ENCODE measurements at places on chromosomes 11 and 22.

DNA sequence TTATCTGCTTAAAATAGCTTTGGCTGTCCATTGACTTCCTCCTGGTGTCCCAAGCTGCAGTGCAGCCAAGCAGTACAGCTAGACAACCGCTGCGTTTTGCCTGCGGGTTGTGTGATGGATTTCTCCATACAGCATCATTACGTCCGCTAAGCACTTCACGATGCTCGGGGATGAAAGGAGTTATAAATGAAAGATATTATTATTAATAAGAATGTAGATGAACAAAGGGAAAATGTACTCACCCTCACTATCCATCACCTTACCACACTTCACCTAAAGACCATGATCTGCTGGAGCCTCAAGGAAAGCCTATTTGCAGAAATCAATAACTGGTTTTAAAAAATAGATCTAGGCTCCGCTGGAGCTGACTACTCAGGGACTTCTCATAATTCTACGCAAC lies 509.1 kb downstream of the OPCML start:
- DNase-seq, result no peak

DNA sequence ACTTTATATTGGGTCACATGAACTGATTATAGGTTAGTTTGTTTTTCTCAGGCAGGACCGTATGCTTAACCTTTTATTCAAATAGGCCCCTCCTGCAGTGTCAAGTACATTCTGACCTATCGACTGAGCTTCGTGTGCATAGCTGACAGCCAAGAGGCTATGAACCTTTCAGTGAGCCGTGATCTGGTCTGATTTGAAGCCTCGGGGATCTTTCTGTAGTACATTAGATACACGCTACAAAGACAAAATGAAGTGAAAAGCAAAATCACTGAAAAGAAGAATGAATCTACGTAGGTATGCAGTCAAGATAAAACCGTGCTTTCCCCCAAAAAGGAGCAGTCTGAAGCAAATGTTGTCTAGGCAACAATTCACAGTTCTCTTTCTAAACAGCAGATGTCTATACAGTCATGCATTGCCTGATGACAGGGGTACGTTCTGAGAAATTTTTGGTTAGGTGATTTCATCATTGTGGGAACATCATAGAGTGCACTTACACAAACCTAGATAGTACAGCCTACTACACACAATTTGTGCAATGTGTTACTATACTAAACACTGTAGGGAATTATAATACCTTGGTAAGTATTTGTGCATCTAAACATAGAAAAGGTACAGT lies 18.1 kb downstream of the JHY start:
- no peak for DNase-seq

DNA sequence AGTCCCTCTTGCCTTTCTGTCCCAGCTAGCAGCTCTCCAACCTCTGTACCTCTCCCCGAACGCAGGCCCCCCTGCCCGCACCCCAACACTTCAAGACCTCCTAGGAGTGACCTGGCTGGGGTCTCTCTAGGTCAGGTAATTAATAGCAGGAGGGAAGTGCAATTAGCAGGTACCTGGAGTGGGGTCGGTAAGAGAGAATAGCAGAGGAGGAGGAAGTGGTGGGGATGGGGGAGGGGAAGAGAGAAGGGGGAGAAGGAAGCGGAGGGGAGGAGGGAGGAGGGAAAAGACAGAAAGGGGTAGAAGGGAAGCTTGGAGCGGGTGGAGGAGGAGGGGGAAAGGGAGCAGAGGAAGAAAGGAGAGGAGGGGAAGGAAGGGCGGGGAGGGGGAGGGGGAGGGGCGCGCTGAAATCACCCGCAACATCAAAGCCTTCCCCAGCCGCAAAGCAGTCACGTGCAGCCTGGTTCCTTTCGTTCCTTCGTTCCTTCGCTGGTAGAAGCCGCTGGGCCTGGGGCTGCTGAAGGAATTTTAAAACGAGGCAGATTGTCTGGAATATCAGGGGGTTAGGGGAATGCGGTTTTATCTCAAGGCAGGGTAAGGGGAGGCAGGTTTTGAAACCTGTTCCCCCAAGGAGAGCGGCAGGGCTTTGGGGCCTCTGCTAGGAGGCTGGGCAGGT lies 29.3 kb upstream of the TCF20 start:
- no peak for DNase-seq

- no peak for DNase-seq
These were observed 492.1 kb upstream of the CADM1 start for GRCh38 chr11:115996125-115996807.

DNA sequence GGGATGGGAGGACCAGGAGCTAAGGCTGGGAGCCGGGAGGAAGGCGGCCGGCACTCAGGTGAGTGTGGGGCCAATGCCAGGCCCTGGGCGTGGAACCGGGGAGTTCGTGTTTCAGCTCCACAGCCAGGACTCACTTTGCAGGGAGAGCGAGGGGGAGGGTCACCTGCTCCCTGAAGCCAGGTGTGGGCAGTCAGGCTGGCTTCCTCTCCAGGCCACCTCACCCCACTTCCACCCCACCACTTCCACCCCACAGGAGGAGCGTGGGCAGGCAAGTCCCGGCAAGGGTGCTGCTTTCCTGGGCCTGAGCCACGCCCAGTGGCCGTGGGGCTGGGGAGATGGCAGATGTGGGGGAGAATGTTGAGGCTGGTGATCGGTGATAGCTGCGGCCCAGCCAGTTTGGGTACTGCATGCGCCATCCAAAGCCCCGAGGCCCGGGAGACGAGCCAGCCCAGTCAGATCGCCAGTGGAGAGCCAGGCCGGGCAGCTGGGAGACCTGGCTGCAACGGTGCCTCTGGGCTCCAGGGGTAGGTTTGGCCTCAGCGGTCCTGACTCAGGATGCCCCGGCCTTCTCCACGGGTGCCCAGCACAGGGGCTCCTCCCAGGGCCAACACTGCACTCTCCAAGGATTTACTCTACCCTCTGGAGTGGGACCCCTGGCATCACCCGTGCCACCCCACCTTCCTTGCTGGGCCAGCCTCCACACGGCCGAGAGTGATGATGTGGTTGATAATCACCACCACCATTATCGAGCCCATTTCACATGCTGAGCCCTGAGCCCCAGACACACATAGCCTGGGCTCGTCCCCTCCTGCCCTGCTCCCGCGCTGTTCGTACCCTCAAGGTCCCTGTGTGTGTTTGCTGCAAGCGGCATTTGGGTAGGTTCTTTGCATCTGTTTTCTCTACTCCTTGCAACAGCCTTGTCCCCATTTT lies 93.8 kb downstream of the WNT7B start:
- no peak for DNase-seq

- no peak for DNase-seq
These were observed 228.8 kb downstream of the BUD13 start for GRCh38 chr11:116543911-116544475.

DNA sequence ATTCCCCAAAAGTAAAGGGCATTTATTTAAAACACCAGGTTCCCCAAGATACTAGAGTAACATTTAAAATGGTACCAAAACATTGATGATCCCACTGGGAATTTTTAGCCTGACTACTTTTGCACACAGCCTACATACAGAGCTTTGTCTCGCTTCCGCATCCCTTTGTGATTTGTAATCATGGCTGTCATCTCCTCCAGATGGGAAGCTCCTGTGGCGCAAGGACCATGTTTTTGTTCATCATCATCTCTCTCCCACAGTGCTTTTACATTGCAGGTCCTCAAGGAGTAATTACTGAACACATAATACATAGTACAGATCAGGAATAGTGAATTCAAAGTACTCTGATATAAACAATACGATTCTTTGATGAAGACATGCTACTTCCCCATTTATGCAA lies 231.2 kb upstream of the MTNR1B start:
- DNase-seq, result no peak

DNA sequence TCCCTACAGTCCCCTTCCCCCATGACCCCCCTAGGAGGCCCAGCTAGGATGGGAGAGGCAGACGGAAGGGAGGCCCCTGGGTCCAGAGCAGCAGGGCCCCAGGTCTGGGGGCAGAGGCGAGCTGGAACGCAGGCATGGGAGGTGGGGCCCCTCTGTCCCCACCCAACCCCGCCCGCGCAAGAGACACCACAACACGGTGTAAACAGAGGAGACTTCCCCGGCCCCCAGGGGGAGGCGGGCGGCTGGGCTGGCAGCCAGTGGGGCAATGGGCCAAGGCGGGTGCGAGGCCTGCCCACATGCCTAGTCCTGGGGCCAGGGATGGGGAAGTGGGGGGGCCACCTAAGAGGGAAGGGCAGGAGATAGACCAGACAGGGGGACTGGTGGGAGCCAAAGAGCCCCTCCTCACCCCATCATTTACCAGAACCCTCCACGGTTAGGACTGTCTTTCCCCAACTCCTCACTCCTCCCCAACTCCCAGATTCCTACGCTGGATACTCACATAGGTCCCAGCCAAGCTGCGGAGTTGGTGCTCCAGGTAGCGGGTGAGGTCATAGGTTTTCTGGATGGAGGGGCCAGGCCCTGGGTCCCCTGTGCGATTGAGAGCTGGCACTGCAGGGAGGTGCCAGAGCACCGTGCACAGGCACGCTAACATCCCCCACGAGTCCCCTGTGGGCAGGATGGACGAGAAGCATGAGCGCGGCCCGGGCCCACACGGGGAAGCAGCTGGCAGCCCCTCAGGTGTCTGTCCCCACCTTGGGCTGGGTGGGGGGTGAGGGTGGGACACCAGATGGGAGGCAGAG lies 6.2 kb downstream of the CLCF1 start:
- no peak for DNase-seq

GRCh38 chr22:38611559-38611958 lies 41.6 kb upstream of the DMC1 start:
- no peak for DNase-seq

DNA sequence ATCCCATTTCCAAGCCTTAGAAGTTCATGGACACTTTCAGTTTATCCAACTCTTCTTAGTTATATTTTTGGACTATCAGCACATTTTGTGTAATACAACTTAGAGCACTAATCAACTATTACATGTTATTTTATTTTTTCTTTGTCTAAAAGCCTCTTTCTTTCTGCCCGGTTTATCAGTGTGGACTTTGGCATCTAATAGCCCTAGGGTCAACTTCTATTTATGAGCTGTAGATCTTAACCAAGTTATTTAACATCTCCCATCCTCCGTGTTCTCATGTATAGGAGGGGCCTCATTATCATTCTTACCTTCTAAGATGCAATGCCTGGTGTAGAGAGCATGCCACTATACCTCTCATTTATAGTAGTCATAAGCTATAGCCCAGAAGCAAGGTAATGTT lies 4.4 kb downstream of the CARD16 start:
- DNase-seq, result no peak

- DNase-seq, result peak; percentile 87
These were observed at the start of gene B4GALNT4 for GRCh38 chr11:369336-370018. TSS of gene B4GALNT4 (plus strand) at chr11:369499. CDS start at chr11:369804, 305 bp downstream.

- peak; percentile 72 for DNase-seq
These were observed 26.4 kb downstream of the YWHAH start for GRCh38 chr22:31970490-31971444.

GRCh38 chr11:2452321-2453012 lies 7.7 kb downstream of the KCNQ1 start:
- no peak for DNase-seq

DNA sequence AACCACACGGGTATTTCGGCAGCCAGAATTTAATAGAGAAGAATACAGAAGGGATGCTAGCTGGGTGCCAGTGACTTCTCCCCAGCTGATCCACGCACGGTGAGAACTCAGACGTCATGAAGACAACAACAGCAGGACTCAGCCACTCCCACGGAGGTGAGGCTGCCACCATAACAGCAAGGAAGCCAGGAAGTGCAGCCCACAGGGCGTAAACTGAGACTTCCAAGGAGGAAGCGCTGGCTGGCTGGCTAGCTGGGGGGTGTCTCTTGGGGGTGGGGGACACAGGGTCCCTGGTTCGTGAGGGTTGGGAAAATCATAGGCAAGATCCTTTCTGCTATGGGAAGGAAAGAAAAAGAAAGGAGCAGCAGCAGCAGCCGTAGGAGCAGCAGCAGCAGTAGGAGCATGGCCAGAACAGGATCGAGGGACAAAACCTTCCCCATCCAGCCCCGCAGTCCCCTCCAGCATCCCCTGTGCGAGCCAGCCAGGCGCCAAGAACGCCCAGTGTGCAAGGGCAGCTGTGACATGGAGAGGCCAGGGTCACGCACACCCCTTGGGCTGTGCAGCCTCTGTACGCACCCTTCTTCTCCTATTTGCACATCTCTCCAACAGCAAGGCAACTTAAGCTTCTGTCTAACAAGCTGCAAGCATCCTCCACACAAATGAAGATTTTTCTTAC lies 49.6 kb upstream of the SHANK2 start:
- DNase-seq, result no peak

GRCh38 chr11:934527-934926 lies 8.9 kb downstream of the AP2A2 start:
- DNase-seq, result no peak

- DNase-seq, result peak; percentile 9
These were observed 96.1 kb downstream of the FDX1 start for GRCh38 chr11:110525883-110526282.

- DNase-seq, result no peak
These were observed 152.3 kb upstream of the LARGE1 start for GRCh38 chr22:34072585-34072984.

- DNase-seq, result no peak
These were observed 320.3 kb upstream of the SORL1-AS1 start for GRCh38 chr11:121773076-121773475.

GRCh38 chr22:44423556-44424358 lies 74.3 kb downstream of the RTL6 start:
- DNase-seq, result no peak

GRCh38 chr11:58276151-58276550 lies 8.1 kb upstream of the OR10W1 start:
- DNase-seq, result no peak

DNA sequence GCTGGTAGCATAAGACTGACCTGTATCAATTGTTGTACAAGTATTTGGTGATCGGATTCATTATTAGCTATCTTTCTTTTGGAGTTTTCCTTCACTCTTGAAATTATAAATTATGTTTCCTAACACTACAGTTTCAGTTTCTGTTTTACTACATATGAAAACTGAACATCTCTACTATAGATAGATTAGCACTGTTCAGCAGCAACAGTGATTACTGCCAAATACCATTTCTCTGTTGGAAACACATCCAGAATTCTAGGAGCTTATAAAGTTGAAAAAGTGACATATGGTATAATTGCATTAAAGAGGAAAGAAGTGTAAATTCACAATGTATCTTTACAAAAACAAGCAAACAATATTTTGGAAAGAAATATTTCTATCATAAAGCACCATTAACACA lies 118.5 kb upstream of the GRIA4 start:
- no peak for DNase-seq

GRCh38 chr11:114281388-114281956 lies 14.7 kb upstream of the NNMT start:
- DNase-seq, result no peak

GRCh38 chr11:68122936-68123539 lies 1.9 kb upstream of the CHKA start:
- no peak for DNase-seq

Measured in DMS53 (cell line).